ENCODE measurements at places on chromosomes 7 and 10.
A peak's percentile ranks its signal among the peaks of the same experiment; 100 is the strongest.

- DNase-seq = no peak
Observed at GRCh38 chr10:127996586-127996985, 89.7 kb downstream of the PTPRE start.

DNA sequence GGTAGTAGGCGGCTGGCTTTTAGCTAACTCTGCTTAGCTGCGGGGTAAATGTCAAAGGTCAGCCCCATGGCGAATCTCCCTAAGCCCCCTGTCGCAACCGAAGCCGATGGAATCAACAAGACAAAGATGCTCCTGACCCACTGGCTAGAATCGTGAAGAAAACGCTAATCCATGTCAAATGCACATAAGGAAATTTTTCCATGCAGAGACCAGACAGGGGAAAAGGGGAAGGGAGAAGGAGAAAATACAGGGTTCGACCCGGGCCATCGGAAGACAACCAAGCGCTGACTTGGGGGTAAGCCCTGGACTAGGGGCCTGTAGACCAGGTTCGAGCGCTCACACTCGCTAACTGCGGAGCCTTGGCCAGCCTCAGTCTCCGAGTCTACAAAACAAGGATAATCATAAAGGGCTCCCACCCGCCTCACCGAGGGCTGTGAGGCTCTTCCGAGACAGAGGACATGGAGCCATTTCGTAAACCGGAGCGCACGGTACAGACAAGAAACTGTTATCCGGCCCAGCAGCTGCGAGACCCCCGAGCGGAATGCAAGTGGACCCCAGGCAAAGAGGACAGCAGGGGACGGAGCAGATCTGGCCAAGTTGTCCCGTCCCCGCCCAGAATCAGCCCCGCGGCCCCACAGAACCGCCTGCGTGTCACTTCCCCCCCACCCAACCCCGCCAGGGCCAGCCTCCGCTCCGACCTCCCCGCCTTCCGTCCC lies 507 bp downstream of the SAR1A start:
- DNase-seq = no peak

- DNase-seq = no peak
Observed at GRCh38 chr7:132872034-132872433, 209.9 kb downstream of the CHCHD3 start.

- no peak for DNase-seq
Observed at GRCh38 chr10:132112611-132113010, 46.9 kb downstream of the JAKMIP3 start.

DNA sequence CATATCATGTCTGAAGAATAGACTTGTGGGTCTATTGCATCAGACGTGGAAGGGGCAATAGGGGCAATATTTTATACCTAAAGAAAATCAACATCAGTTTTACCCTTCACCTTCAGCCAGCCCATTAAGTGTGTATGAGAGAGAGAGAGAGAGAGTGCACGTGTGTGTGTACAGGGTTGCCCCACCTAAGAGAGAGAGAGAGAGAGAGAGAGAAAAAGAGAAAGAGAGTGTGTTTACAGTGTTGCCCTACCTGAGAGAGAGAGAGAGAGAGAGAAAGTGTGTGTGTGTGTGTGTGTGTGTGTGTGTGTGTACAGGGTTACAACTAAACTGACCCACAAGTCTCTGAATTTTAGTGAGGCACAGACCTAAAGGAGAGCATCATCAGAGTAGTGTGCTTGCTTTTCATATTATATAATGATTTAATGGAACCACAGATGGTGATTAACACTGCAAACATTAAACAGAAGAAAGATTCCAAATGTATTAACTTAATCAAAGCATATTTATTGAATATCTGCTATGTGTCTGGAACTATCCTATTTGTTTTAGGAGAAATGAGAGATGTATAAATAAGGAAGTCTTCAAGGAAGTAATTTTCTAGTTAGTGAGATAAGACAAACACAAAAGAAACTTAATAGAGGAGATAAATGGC lies 66.8 kb downstream of the CD36 start:
- DNase-seq = no peak

DNA sequence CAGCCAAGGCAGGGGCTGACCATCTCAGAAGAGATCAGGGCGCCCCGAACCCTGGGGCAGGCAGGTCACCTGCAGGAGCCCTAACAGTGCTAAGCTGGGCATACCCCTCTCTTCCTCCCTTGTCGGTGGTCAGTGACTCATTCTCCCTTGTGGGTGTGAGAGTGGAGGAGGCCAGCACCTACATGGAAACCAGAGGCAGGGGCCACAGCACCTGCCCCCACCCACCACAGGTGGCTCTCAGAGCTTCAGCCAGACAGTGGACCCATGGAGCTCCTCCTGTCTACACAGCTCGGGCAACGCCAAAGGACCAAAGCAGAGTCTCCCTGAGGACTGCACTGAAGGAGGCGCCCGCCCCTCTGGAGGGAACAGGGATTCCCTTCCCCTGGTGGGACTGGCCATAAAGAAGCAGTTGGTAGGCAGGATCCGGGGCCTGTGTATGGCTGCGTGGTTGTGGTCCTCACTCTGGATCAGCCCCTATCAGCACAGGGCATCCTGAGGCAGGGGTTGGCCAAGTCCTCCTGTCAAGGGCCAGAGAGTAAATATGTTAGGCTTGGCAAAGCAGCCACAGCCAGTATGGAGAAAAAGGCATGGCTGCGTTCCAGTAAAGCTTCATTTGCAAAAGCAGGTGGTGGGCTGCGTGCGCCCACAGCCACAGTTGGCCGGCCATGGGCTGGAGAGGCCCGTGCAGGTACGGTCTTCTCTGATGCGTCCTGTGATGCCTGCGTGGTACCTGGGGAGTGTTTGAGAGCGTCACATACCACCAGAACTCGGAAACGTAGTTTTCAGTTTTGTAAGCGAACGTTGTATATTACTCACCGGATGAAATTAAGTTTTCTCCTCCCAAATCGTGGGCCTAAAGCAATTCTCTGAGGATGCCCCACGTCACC lies 198.2 kb downstream of the EBF3 start:
- no peak for DNase-seq

DNA sequence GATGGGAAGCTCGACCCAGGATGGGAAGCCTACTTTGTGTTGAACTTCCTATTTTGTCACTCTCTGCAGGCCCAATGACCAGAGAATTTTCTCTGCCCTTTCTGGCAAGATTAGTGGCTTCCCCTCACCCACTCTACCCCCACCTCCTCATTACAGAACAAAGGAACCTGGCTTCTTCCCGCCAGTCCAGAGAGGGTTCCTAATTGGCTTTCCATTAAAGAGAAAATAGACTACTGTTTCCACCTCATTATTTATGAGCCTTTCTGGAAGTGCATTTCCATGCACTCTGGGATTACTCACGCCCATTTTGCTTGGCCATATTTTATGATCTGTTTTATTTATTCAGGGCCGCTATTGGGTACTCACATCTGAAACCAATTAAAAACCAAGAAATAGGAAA lies 94.9 kb upstream of the TCF7L2 start:
- DNase-seq = no peak

GRCh38 chr7:30996883-30997282 lies 33.1 kb downstream of the GHRHR start:
- DNase-seq = no peak

GRCh38 chr7:117645481-117646165 lies 165.8 kb downstream of the CFTR start:
- no peak for DNase-seq

DNA sequence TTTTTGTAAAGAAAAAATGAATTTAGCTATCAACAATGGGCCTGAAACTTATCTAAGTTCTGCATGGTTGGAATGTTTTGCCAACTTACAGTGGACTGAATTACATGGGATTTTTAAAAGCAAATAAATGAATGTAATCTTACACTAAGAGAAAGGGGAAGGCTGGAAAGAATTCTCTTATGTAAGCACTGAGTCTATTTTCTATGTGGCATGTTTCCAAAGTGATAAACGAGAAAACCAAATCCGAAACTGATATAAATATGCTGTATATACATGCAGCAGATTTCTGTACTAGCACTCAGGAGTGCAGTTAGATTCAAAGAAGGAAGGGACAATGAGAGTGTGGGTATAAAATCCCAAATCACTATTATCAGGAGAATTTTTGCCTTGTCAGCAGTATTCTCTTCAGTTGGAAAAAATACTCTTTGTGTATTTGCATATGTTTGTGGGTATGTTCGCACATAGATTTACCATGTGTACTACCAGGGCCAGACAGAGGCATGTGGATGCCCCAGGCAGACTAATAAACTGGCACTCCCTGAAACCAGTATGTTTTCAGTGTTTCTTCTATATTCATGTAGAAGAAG lies 334.3 kb upstream of the SEMA3D start:
- no peak for DNase-seq

DNA sequence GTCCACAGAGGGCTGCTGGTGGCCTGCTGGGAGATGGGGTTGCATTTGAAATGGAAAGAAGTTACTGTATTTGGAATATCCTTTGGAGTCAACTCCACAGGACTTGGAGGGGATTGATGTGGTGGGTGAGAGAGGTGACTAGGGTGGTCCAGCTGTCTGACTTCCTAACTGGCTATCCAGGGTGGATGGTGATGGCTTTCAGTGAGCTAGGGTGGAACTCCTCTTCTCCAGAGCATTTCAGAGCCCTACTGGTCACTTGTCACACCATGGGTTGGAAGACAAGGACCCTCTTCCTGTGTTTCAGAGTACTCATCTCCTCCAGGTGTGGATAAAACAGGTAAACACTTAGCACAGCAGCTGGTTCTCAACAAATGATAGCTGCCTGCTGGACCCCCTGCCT lies 3.3 kb upstream of the ADAMTS14 start:
- DNase-seq = no peak

- DNase-seq = no peak
Observed at GRCh38 chr7:85290269-85290668, 103.4 kb upstream of the SEMA3D start.

- no peak for DNase-seq
Observed at GRCh38 chr7:3076163-3076562, 32.5 kb upstream of the CARD11 start.

GRCh38 chr7:116180302-116180701 lies 30.0 kb upstream of the TES start:
- peak; percentile 12 for DNase-seq
